Omental fat pad (tissue), 4 donors: ENCODE measurements at places on chromosomes 3 and 15.

GRCh38 chr3:187084126-187084525 is 55.2 kb downstream of the RPL39L start:
- no peak for DNase-seq

DNA sequence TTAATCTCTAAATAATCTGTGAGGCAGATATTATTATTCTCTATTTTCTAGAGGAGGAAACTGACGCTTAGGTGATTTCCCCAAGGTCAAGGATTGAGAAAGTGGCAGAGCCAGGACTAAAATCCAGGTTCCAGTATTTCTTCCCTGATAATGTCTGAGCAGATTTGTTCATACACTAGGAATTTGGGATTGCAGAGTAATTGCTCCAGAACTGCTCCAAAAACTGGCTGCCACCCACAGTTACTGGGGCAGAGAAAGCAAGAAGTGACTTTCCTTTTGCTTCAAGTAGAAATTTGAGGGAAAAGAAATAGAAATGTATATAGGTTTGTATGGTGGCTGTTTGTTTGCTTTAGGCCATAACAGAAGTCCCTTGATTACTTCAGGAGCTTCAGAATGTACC is 60.6 kb downstream of the SLC12A8 start:
- no peak for DNase-seq

DNA sequence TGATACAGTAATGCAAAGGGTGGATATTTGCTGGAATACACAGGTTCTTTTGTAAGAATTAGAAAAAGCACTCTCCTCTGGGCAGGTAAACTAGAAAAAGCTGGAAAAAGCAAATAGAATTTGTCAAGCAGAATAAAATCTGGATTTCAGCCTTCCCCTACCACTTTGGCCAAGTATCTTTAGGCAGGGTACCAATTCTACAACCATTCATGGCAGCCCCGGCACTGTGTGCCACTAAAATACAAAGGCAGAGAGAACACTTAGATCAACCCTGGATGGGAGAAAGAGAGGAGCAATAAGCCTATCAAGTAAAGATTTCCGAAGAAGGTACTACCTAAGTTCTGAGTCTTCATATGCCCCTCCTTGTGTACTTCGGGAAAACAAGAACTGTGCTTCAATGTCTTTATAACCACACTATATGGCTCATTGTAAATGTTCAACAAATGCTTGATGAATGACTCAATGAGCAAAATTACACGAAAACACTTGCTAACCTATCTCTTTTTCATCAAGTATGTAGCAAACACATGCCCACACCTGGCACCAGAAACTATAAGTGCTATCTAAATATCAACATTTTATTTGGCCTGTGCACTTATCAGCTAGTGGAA is 20.8 kb downstream of the STAG1 start:
- DNase-seq = no peak

GRCh38 chr3:72699631-72700030 is 148.6 kb downstream of the SHQ1 start:
- DNase-seq = no peak
